Fibroblast of the aortic adventitia (primary cell): ENCODE measurements at places on chromosomes 13 and 19. TPM values are rescaled to one million over a fixed set of nuclear protein-coding genes. Genes with fewer than 3 reads are reported as not detected.
A peak's percentile ranks its signal among the peaks of the same experiment; 100 is the strongest.

DNA sequence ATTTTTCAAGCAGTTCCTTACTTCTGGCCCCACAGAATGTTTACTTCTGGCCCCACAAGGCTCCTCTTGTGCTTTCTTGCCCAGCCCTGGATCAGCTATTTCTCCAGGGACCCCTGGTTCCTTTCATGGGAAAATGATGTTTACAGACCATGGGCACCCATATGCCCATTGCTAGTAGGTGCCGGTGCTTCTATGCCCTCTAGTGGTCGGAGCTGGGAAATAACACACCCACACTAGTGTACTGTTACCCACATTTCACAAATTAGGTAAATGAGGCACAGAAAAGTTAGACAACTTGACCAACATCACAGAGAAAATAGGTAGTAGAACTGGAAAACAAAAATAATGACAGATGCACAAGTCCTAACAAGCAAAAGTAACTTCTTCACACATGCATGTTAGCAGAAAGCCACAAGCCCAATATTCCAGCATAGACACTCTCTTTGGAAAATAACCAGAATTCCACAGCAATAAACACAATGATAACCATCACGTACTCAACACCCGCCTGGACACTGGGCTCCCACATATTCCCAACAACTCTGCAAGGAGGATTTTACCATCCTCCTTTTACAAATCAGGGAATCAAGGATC is 1.3 kb upstream of the CEACAM6 start:
- peak; percentile 22 for DNase-seq

DNA sequence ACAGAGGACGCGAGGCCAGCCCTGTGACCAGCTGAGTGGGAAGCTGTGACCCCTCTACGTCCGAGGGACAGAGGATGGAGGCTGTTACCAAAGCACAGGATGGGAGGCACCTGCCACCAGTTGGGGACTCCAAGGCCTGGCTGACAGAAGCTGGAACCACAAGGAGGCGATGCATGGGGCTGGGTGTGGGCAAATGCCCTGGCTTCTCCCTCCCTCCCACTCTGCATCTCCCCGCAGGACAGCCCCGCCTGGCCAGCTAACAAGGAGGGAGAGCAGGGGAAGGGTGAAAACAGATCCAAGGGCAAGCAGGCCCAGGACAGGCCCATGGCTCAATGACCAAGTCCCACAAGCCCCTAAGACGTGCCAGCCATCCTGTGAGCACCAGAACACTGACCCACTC is 28.6 kb downstream of the AKT2 start:
- no peak for DNase-seq

- no peak for DNase-seq
Measured at GRCh38 chr19:1844513-1845124, 3.7 kb downstream of the REXO1 start.

DNA sequence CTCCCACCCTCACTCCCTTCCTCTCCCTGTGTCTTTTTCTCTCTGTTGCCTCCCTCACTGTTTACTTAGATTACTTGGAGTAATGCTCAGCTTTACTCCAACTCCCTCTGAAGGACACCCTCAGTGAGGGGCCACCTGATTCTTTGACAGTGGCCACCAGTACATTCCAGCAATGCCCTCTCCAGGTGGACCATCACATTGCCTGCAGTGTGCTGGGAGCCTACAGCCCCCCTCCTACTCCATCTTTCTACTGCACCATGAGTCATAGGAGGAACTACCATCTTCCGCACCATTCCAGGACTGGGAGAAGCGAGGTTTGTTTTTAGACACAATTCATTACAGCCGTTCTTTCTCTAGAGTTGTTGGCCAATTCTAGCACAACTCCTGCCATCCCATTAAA is 96.6 kb upstream of the POSTN start:
- no peak for DNase-seq

DNA sequence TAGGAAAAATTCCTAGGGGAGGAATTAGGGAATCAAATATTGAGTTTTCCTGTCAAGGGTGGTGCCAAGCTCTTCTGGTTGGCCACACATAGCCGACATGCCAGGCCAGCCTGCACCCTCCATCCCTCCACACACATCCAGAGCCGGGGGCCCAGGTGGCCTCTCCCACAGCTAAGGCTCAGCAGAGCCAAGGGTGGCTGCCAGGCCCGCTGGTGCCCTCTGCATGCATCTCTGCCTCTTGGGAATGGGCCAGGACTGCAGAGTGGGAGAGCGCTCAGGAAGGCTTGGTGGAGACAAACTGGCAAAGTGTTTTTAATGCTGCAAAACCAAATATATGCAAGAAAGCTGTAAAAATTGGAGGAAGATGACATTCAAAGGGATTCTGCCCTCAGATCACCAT is 42.7 kb upstream of the GAS6 start:
- DNase-seq: no peak

DNA sequence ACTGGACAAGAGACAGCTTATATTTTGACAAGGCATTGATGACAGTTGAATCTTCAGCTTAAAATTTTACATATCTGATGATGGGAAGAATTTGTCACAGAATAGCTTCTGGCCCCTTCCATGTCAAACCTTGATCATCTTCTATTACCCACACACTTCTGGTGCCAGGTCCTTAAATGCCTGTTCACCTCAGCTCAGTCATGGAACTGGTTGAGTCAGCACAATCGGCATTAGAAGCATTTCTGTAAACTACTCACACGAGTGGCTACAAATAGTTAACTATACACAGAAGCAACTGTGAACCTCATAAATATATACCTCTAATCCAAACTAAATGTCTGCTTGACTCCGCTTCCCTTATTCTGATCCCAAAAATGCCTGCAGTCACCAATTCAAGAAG is 161.2 kb downstream of the FOXO1 start:
- DNase-seq: no peak

The RUBCNL gene
- 0.16 and 4.6 TPM in 2 replicates for total RNA-seq

The SIGLEC10 gene
- not detected in 2 replicates for total RNA-seq

The ATP1A3 gene
- not detected in 2 replicates for total RNA-seq

The CSNK1G2 gene
- 29.6 and 47.5 TPM in 2 replicates for total RNA-seq
